NCI-H446 treated with DMSO at 0.1 percent for 48 hours (cell line): ENCODE measurements at places on chromosomes 5 and 9.

- no peak for DNase-seq
Measured at GRCh38 chr9:114056527-114056926, 21.6 kb downstream of the AMBP start.

DNA sequence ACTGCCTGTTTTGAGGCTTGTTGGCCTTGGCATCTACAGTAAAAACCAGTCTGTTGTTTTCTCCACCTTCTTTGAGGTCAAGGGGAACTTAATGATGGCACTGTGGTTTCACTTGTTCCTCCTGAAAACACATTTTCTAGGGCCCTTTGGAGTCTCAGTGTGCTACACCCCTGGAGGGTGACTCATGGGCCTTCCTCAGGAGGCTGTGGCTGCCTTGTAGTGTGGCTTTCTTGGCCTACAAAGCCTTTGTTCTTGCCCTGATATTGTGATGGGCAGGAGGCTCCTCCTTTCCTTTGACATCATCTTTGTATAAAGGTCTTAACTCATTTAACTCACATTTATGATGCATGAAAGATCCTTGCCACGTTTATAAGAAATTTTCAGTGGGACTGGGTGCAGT lies 56.3 kb upstream of the GPBP1 start:
- no peak for DNase-seq

DNA sequence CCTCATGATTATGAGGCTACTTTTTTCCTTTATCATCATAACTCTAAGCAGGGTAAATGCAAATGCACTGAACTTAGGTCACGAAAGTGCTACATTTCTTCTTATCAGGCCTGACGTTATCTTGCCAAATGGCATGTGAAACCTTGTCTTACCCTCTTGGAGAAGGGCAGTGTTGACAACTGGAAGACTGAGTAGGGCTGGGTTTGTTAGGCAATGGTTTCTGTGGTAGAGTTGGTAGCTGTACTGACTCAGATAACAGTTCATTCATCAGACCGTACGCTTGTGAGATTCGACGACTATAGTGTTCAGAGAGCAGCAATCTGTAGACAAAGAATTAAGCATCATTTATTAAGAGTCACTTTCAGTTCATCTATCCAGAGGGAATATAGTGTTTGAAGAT lies 127.7 kb downstream of the CPLANE1 start:
- DNase-seq: no peak

GRCh38 chr5:93327605-93328004 lies 253.4 kb downstream of the NR2F1-AS1 start:
- DNase-seq: peak; percentile 46

GRCh38 chr5:124212934-124213333 lies 533.5 kb downstream of the ZNF608 start:
- DNase-seq: no peak
